Small intestine (tissue), 16 donors: ENCODE measurements at places on chromosomes 4 and X.

DNA sequence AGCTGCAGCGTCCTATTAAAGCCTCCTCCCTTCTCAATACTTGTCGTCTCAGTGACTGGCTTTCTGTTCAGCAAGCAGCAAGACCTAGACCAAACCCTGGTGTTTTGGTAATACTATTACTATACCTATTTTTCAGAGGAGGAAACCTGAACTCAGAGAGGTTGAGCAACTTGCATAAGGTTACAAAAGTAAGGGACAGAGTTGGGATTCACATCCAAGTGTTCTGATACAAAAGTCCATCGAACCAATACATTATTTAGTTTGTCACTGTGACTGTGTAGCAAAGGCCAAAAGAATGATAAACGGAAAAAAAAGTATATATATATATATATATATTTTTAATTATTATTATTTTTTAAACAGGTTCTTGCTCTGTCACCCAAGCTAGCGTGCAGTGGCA, 29.9 kb upstream of the KLHL8 start:
- no peak for DNase-seq

DNA sequence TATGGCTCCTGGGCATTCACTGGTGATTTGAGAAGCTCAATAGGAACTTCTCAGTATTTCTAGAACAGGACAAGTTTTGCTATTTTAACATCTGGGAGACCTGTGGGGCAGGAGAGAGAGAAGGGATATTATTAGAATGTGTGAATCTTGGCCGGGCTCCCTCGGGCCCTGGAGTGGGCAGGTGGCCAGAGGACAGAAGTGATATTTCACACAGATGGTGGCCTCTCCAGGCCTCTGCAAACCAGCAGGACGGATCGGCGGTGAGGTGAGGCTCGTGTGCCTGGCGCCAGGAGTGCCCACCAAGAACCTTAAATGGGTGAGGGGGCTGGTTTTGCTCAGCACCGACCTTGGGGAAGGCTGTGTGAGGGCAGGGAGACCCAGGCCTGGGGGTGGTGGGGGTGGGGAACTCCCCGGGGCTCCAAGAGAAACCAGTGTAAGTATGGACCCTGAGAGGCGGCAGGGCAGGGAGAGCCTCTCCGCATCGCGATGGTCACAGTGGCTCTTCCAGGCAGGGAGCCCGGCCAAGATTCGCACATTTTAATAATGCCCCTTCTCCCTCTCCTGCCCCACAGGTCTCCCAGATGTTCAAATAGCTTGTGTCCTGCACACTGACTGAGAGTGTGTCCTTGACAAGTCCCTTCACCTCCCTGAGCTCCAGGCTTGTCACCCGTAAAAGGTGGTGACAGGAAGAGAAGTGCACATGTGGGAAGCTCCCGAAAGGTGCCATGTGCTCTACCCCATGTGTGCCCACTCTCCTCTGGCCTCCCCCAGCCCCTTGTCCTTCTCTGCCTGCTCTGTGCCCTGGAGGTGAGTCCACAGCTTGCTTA, 64.9 kb downstream of the SORCS2 start:
- no peak for DNase-seq

- no peak for DNase-seq
These were observed 107.5 kb downstream of the CLNK start for GRCh38 chr4:10577018-10577417.

- DNase-seq: no peak
These were observed 436.5 kb upstream of the GALNTL6 start for GRCh38 chr4:171376724-171377123.

- DNase-seq: no peak
These were observed 39.5 kb downstream of the EFNB1 start for GRCh38 chrX:68868316-68868715.

DNA sequence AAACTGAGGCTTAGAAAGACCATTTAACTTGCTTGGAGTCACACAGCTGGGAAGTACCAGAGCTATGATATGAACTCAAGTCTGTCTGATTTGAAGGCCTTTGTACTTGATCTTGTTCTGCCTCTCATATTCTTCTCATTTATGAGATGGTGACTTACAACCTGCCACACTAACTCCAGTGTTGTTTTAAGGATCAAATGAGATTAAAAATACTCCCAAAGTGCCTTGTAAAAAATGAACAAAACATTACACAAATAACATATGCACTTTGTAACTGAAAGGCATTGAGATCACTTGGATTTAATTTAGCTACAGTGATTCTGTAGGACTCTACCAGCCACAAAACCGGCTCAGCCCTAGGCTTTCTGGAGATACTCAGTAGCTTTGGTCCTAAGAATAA, 15.6 kb upstream of the MAP7D3 start:
- no peak for DNase-seq

GRCh38 chr4:110480031-110480549, 4.1 kb downstream of the ENPEP start:
- peak; percentile 48 for DNase-seq

GRCh38 chr4:112978691-112979472, 70.6 kb upstream of the ANK2 start:
- no peak for DNase-seq

DNA sequence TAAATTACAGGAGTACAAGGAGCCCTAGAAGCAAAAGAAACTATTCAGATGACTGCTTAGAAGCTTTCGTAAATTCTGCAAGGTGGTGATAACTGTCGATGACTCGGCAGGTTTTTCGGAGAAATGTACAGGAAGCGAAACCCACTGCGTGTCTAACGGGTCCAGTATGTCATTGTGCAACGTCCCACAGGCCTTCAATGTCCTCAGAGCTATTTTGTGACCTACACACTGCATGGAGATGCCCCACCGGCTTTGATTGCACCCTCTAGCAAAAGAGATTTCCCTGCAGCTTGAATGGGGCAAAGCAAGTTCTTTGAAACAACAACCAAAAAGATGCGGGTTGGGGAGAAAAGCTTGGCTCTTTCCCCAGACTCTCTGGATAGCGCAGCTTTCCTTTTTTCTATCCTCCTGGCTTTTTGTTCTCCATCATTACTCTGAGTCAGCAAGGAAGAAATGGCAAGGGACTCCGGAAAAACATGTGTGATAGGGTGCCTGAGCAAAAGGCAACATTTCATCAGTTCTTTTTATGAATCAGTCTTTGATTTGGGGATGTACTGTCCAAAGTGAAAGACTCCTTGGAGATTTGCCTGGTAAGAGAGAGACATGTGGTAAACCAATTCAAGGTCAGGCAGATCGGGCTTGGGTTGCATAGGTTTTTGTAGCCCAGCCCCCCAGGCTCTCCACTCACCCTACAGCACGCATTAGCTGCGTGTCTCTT, 112.0 kb upstream of the TBL1X start:
- peak; percentile 33 for DNase-seq

DNA sequence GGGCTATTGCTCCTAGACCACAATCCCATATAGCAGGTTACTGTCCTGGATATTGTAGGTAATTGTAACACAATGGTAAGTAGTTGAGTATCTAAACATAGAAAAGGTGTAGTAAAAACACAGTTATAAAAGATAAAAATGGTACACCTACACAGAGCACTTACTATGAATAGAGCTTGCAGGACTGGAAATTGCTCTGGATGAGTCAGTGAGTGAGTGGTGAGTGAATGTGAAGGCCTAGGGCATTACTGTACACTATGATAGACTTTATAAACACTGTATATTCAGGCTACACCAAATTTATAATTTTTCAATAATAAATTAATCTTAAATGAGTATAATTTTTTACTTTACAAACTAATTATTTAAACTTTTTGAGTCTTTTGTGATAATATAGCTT, 425.7 kb downstream of the PABPC4L start:
- DNase-seq: no peak

DNA sequence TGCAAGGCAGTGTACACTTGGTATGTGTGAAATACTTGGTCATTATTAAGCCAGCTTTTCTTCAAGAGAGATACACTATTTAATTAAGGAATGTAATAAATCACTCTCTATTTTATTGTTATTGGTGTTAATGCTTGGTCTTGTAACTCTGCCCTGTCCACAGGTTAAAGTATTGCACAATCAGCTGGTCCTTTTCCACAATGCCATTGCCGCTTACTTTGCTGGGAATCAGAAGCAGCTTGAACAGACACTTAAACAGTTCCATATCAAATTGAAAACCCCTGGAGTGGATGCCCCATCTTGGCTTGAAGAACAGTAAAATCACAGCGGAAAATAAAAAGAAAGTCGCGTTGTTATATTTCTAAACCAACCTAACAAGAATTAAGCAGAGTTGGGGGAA, 26.2 kb upstream of the FHDC1 start:
- DNase-seq: peak; percentile 44

- no peak for DNase-seq
These were observed 666.4 kb downstream of the TECRL start for GRCh38 chr4:63742882-63743281.
